ENCODE measurements at places on chromosomes 2 and 18. TPM values are rescaled to one million over a fixed set of nuclear protein-coding genes. Genes with fewer than 3 reads are reported as not detected.

DNA sequence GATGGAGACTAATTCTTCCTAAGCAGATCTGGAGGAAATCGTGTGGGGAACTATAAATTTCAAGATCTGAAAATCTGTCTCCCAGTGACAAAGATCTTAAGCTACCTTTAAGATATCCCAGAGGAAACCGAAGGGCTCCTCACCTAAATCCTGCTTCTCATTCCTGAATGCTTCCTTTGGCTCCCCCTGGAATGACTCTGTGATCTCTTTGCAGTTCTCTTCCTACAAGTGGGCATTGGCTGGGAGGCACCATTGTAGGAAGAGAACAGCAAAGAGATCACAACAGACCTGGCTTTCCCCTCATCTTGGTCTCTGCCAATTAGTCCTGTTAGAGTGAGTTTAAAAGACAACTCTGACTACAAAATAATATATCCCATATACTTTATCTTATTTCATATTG, 70.0 kb upstream of the KCNH7 start:
- DNase-seq = no peak

GRCh38 chr18:59915606-59916005, 15.8 kb downstream of the PMAIP1 start:
- no peak for DNase-seq

DNA sequence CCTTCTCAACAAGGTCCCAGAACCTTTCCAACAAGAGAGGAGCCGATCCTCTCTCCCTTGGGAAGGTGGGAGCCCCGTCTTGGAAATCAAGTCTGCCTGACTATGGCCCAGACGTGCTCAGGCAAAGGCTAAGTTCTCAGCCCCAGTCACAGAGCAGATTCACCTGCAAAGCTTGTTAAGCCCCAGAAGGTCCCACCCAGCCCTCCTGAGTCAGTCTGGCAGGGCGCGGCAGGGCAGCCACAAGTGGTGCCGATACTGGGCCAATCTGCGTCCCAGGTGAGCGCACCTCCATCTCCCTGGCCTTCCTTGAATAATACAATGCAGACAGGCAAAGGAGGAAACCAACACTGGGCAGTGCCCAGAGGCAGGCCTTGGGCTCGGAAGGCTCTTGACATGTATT, 15.0 kb downstream of the CRACDL start:
- no peak for DNase-seq

DNA sequence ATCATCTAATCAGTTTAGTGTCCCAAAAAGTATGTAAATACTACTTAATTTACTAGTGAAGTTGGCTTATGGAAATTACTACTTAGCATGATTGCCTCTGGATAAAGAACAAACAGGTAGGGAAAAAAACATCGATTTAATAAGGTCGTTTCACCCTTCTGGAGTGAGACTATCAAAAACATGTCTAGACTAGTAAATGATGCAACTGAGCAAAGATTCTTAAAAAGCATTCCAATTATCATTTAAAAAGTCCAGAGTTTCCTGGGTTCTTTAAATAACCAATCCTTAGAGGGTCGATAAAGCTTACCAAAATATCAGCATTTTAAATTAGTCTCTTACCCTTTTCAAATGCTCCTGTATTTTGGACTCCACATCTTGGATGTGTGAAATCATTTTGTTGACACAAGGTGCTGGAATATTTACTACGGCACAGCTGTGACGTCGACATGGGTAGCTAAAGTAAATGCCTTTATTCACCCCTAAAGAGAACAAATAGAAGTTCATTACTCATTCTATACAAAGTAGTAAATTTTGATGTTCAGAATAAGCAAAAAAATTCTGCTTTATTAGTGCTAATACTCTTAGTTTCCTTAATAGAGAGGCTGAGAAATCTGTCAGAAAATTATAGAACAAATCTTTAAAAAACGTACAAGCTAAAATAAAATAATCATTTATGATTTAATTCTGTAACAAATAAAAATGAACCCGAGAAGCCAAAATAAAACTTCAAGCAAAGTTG, 70.6 kb downstream of the CCDC178 start:
- no peak for DNase-seq

GRCh38 chr2:126241001-126241400, 415.0 kb upstream of the GYPC start:
- no peak for DNase-seq

DNA sequence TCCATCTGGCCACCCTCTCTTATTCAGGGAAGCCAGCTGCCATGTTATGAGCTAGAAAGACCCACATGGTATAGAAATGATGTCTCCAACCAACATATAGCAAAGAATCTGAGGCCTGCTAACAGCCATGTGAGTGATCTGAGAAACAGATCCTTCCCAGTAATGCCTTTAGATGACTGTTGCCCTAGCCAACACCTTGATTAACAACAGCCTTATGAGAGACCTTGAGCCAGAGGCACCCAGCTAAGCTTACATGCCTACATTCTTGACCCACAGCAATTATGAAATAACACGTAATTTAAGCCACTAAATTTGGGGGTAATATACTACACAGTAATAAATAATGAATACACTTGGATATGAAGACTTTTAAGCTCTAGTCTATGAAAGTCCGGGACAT, 13.0 kb downstream of the KANSL1L start:
- no peak for DNase-seq

The MTERF4 gene
- total RNA-seq = 26.3 TPM

The DSC3 gene
- total RNA-seq = 5.2 TPM

The DSG2 gene
- total RNA-seq = 168 TPM

The DSG4 gene
- total RNA-seq = not detected

The NPAS2 gene
- 5.8 TPM for total RNA-seq
